Activated naive CD4-positive, alpha-beta T cell treated with anti-CD3 and anti-CD28 coated beads for 36 hours (primary cell): ENCODE measurements at places on chromosomes 16 and 17. TPM values are rescaled to one million over a fixed set of nuclear protein-coding genes. Genes with fewer than 3 reads are reported as not detected.

Gene TERB1
- total RNA-seq: not detected

Gene KIF2B
- total RNA-seq: not detected

Gene GJD3
- not detected for total RNA-seq

Gene UNC45B
- total RNA-seq: 0.15 TPM

Gene BCAS3
- 7.2 TPM for total RNA-seq

Gene SCNN1G
- not detected for total RNA-seq

Gene ZNF174
- total RNA-seq: 5.8 TPM

Gene HOXB8
- not detected for total RNA-seq

Gene HBM
- not detected for total RNA-seq

Gene PPL
- not detected for total RNA-seq

Gene AIPL1
- total RNA-seq: not detected

Gene SLFN12L
- 23.5 TPM for total RNA-seq

Gene ZG16
- total RNA-seq: not detected

Gene PLA2G10
- total RNA-seq: not detected
